ENCODE measurements at places on chromosomes 4 and X.

- DNase-seq, result no peak
Observed at GRCh38 chr4:1599026-1599481, 85.1 kb downstream of the FAM53A start.

DNA sequence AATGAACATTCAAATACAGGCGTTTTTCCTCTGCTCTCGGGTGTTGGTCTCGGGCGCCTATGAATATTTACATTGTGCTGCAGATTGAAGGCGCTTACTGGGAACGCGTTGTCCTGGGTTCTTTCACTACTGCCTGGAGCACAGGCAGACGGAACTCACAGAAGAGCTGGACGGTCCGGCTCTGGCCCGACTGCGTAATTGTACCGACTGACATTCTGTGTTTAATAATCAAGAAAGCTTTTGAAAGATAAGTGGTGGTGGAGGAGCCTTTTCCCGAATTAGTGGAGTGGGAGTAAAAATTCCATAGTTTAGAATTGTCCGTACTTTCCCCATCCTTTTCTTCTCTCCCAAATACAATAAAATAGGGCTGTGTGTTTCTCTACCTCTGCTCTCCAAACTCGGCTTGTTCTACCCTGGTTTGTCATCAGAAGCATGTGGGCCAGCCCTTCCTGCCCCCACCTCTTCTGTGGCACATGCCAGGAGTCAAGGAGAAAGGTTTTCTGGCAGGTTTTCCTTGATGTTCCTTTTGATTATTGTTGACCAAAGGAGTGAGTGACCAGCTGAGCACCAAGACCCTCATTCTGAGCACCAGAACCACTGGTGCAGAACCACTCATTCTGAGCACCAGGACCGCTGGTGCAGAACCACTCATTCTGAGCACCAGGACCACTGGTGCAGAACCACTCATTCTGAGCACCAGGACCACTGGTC lies 2.3 kb downstream of the FHDC1 start:
- no peak for DNase-seq

GRCh38 chrX:40103565-40104323 lies 6.0 kb upstream of the BCOR start:
- no peak for DNase-seq

DNA sequence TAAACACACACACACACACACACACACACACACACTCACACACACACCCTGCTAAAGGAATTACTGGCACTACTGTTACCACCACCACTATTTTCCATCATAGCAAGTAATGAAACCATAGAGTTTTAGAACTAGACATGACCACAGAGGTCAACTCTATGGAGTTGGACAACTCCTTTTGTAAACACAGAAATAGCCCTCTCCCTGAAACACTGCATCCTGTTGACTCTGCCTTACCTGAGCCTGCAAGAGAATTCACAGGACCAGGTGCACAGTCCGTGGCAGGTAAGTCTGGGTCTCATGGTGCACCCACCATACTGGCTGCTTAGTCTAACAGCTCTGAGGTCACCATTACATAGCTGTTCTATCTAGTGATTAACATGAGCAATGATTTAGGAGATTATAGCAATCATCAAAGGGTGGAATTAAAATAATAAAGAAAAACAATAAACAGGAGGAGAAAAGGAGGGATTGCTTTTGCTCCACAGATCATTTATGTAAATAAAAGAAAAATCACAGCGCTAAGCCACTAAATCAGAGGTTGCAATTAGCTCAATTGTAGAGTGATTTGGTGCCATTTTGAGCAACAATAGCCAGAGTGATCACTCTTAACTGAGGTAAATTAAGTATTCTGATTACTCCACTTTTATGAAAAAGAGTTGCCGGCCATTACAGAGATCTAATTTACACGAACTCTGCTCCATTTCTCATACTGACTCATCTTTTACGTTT lies 340.0 kb upstream of the RASGEF1B start:
- DNase-seq, result no peak

- DNase-seq, result no peak
Observed at GRCh38 chr4:66929748-66930147, 615.6 kb downstream of the CENPC start.

GRCh38 chr4:15852524-15852923 lies 74.4 kb downstream of the CD38 start:
- no peak for DNase-seq

GRCh38 chrX:139766545-139766983 lies 58.6 kb upstream of the MCF2 start:
- DNase-seq, result no peak

- DNase-seq, result no peak
Observed at GRCh38 chr4:162274354-162274753, 110.6 kb upstream of the FSTL5 start.

DNA sequence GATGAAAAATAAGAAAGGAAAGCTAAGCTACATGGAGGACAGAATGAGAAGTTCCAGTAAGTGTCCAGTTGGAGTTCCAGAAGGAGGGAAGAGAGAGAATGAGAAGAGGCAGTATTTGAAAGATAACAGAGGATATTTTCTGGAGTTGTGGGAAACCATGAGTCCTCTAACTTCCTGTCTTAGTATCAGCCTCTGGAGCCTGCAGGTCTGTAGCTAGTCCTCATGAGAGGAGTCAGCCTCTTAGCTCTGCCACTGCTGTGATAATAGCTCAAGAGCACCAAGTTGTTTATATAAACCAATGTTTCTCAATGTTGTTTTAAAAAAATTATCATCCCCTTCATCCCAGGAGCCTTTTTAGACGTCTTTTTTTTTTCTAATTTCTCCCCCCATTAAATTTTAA lies 2.4 kb upstream of the PLAC1 start:
- no peak for DNase-seq

DNA sequence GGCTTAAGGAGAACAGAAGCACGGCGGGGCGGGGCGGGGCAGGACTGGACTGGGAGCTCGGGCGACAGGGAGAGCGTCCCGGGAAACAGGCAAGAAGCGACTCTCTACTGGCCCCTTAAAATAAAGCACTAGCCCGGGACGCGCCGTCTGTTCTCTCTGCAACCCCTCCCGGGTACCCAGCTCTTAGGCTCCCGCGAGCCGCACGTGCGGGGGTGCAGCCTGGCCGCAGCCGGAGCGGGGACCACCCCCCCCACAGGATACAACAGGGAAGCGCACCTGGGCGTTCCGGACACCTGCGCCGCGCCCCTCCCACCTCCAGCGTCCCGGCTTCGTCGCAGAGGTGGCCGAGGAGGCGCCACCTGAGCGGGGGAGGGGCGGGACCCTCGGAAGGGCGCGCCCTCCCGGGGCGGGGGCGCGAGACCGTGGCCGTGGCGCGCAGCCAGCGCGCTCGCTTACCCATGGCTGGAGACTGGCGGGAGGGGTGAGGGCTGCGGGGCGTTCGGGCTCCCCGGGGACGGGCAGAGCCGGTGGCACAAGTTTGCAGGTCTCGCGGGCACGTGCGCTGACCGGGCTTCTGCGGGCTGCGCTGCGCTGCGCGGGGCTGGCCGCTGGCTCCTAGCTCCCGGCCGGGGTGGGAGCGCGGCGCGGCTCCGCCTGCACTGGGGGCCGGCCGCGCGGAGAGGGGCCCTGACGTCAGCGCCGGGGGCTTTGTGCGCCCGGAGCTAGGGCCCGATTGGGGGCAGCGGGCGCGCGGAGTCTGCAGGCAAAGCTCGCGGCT lies 91.5 kb downstream of the GEMIN8 start:
- DNase-seq, result no peak

DNA sequence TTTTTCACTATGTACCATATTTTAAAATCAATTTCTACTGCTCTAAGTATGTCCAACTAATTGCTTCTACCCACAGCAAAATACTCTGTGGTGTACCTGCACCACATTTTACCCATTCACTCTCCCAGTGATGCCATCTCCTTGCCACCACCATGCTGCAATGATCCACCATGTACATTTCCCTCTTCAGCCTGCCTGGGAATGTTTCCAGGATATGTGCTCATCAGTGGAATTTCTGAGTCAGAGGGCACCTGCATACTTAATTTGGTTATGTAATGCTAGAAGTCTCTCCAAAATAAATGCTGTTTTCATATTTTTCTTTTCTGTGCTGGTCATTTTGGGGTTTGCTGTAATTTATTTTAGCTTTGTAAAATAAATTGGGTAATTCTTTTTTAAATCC lies 33.2 kb upstream of the OCIAD2 start:
- DNase-seq, result no peak

DNA sequence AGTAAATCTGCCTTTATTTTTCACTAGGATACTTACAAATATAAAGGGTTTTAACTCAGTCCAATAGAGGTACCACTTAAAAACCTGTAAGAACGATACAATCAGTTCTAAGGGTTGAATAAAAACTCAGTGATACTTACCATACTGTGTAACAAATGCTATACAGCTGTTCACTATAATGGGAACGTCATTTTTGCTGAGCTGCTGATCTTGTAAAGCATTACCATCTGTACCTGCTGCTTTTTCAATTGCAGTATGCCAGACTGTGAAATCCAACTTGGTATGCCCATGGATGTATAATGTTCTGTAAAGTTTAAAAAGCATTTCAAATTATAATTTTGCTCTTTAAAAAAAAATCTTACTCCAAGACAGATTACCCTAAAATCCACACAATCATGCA lies 111.2 kb downstream of the ARAP2 start:
- DNase-seq, result no peak

DNA sequence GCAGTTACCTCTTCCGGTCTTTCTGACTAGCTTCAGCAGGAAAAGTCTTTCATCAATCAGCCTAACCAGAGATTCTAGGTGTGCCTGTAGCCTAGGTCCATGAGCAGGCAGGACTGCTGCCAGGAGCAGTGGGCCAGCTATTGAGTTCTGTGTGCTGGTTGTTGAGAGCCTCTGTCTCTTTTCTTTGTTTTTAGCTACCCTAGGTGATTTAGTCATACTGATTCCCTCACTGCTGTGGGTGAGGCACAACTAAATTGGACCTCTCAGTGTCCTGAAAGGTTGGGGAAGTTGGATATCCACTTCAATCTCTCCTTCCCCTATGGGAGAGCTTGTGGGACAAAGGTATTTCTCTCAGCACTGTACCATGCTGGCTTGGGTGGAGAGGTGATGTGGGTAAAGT lies 354.9 kb downstream of the GPAT3 start:
- no peak for DNase-seq

- DNase-seq, result no peak
Observed at GRCh38 chr4:105050896-105051295, 95.8 kb upstream of the TET2 start.

GRCh38 chr4:162352580-162353107 lies 188.8 kb upstream of the FSTL5 start:
- no peak for DNase-seq

- DNase-seq, result no peak
Observed at GRCh38 chrX:67558267-67558666, 14.4 kb downstream of the AR start.

DNA sequence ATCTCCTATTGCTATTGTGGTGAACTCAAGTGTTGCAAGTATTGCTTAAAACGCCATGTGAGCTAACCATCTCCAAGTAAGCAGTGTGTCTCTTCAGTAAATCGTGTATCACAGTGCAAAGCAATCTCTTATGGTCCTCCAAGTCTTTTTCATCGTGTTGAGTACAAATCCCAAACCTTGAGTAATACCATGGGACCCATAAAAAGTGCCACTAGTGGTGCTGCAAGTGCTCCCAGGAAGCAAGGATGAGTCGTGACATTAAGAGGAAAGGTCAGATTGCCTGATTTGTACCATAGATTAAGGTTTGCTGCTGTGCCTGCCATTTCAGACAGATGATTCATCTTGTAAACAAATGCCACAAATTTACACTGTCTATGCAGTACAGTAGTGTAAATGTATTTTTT lies 66.9 kb upstream of the BMPR1B start:
- DNase-seq, result no peak

DNA sequence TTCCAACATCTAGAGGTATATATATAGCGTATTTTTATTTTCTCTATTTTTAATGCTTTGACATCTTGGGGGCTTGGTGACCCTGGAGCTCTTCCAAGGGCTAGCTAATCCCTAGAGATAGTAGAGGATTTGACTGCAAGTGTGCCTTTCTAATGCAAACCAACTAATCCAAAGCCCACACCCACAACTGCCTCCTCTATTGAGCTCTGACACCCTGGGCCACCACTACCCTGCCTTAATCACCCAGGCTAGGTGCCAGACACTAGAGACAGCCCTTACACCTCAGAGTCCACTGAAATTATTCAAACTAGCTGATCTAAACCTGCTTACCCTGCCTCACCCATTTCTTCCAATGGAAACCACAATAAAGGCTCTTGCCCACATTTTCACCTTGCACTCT lies 69.6 kb upstream of the ATXN3L start:
- no peak for DNase-seq

GRCh38 chr4:94759767-94760211 lies 2.0 kb downstream of the BMPR1B start:
- no peak for DNase-seq

GRCh38 chr4:149933883-149934282 lies 118.2 kb upstream of the IQCM start:
- DNase-seq, result no peak

Measured in stimulated activated CD8-positive, alpha-beta memory T cell treated with anti-CD3 and anti-CD28 coated beads, Interleukin-7, amount 100 ng/mL, for 1 hour (primary cell).